COLO829 (cell line): ENCODE measurements at places on chromosomes 6 and 20.

DNA sequence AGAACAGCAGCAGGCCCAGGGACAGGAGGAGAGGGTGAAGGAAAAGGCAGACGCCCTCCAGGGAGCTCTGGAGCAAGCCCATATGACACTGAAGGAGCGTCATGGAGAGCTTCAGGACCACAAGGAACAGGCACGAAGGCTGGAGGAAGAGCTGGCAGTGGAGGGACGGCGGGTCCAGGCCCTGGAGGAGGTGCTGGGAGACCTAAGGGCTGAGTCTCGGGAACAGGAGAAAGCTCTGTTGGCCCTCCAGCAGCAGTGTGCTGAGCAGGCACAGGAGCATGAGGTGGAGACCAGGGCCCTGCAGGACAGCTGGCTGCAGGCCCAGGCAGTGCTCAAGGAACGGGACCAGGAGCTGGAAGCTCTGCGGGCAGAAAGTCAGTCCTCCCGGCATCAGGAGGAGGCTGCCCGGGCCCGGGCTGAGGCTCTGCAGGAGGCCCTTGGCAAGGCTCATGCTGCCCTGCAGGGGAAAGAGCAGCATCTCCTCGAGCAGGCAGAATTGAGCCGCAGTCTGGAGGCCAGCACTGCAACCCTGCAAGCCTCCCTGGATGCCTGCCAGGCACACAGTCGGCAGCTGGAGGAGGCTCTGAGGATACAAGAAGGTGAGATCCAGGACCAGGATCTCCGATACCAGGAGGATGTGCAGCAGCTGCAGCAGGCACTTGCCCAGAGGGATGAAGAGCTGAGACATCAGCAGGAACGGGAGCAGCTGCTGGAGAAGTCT lies 25.5 kb downstream of the C20orf173 start:
- no peak for DNase-seq

GRCh38 chr6:91088976-91089375 lies 502.1 kb upstream of the MAP3K7 start:
- DNase-seq, result no peak

- no peak for DNase-seq
These were observed 66.5 kb downstream of the LRFN2 start for GRCh38 chr6:40520678-40521077.

DNA sequence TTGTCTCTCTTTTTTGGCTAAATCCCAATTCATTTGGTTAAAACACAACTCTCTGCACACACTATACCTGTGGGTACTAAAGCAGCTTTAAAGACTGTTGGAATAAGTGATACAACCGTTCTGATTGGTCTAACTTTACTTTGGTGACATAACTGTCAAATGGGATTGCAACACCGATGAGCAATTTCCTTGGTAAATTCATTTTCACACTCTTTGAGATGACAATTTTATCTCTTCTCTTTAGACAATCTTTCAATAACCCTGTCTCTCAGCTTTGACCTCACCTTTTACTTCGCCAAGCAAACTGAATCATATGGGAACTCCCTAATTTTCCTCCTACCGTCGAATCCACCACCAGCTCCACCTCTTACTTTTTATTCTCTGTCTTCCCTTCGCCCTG lies 60.8 kb downstream of the ECT2L start:
- DNase-seq, result no peak

DNA sequence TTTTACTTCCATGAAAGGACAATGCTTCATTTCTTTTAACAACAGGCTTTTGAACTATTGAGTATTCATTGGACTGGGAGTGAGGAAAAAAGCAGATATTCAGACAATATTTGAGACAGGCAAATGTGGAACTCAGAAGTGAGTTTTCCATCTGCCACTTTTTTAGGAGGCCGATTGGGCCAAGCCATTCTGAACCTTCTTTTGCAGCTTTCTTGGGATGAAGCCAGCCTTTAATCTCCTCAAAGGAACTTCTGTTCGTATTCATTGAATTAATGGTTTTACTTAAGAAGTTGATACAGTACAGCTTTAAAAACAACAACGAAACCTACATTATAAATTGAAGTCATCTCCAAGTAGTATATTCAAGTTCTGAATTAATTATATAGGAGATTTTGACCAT lies 187.1 kb upstream of the RNF217 start:
- no peak for DNase-seq

DNA sequence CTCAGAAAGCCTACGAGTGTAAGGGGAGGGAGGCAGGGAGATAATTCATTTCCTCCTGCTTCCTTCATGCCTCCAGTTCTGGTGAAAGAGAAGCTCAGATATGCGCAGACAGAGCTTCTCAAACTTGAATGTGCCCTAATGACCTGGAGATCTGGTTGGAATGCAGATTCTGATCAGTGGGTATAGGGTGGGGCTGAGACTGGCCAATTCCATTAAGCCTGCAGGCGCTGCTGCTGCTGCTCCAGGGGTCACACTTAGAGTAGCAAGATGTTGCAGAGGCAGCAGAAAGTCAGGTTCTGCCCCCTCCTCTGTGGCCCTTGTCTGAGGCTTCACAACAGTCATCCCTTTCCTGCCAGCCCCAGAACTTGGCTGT lies 161.0 kb downstream of the DHX35 start:
- no peak for DNase-seq

DNA sequence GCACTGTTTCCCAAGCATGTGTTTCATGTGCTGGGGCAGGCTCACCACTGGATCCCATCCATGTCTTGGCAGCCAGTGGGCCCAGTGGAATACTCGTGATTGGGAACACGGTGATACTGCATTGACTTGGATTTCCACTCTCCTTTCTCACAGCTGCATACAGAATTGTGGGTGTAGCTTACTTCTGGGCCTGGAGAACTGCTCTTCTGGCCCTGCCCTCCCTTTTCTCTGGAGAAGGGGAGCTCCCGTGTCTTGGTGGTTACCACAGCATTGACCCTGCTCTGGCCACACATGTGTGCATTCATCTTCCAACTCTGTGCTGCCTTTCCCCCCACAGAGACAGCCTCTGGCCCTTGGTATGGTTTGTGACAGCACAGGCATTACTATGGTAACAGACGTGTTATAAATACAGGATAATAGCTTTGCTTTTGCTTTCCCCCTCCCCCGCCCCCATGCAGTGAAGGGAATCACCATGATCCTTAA lies 21.6 kb downstream of the SOBP start:
- DNase-seq, result no peak
